Ovary (tissue), 10 donors: ENCODE measurements at places on chromosomes 3 and 15. TPM values are rescaled to one million over a fixed set of nuclear protein-coding genes. Genes with fewer than 3 reads are reported as not detected.
A peak's percentile ranks its signal among the peaks of the same experiment; 100 is the strongest.

DNA sequence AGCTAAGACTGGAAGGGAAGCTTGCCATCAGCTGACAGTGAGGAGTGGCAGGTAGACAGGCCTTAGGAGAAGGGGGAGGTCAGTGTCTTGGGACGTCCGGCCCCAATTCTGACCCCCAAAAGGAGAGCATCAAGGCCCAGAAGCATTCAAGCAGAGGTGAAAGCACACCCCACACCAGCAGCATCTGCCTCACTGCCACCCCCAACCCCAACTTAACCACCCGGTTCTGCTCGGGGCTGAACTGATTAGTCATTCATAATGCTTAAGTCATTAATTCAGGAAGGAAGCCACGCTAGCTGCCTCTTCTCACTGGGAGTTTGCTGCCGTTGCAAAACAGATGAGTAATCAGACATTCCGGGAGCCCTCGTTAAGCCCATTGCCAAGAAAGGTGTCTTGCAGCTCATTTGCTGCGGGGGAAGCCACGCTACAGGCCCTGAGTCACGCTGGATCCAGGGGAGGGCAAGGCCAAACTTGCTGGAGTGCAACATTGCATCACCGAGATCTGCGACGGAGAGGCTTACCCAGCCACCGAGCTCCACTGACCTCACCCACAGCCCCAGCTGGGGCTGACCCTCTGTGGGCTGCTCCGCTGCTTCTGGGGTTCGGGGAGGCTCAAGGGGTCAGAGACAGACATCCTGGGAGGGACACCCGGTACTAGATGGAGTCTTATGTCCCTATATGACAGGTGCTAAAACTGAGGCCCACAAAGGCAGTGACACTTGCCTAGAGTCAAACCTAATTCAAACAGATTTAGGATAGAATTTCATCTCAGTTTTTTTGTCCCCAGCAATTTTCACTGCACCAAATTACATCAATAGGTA, 46.4 kb upstream of the HES1 start:
- DNase-seq = peak; percentile 82

CCR9 gene
- not detected for total RNA-seq

- no peak for DNase-seq
Measured at GRCh38 chr3:182913889-182914288, 66.4 kb downstream of the DCUN1D1 start.

- DNase-seq = peak; percentile 83
Measured at GRCh38 chr3:49132437-49133225, at the start of gene LAMB2. TSS of gene LAMB2 (minus strand) at chr3:49133050. CDS start at chr3:49132867, 183 bp downstream.

DNA sequence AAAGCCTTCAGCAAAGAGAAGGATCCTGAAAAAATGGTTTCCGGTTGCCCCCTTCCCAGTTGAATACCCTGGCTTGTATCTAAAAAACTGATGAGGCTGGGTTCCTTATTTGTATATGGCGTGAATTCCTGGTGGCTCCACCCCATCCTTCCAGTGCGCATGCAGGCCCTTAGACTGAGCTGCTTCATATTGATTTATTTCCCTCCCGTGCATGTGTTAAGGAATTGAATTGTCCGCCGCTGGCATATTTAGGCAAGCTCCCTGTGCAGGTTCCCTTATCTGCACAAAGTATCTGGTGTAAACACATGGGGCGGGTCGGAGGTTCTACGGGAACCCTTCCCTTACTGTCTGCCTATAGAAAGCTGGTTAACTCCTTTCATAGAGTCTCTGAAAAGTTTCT, 362.4 kb downstream of the FEZF2 start:
- DNase-seq = no peak

DNA sequence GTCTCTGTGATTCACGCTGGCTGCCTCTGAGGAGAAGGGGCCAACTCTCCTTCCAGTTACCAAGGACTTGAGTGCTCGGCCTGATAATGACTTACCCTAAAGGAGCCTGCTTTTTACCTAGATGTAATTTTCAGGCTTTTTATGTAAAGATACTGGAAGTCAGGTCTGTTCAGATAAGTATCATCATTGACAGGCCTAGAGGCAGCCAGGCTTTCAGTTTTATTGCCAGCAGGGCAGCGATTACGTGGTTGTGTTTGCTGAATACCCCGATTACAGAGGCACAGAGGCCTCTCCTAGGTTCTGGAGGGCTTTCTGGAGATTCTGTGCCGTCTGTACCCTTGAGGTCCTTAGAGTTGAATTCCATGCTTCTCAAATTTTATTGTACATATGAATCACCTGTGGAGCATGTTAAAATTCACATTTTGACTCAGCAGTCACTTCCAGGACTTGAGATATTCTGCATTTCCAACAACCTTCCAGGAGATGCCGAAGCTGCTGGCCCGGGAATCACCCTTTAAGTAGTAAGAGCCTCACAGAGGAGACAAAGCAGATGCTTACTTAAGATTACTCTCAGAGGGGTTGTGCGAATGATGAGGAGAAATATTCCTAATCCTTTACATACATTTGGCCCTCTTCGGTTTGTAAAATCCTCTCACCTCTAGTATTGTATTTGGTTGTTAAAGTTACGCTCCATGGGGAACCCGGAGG, 160.1 kb upstream of the BHLHE40 start:
- no peak for DNase-seq

GRCh38 chr15:47194718-47195117, 522.6 kb upstream of the SEMA6D start:
- no peak for DNase-seq

GBE1 gene
- total RNA-seq = 26.8 TPM

DNA sequence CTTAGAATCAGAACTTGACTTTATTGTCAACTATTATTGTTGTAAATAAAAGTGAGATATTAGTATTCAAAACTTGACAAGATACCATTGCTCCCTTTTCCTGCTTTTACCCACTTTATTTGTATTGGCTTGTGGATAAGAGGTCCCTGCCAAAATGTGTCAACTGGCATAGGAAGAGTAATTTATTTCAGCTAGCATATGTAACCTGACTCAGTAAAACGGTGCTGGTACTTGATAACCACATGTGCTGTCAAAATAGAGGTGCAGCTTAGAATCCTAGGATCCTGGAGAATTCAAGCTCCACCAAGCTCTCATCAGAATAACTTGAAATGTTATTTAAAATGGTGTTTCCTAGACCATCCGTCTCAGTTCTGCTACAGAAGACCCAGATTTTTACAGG, 90.2 kb upstream of the TGFBR2 start:
- no peak for DNase-seq

GXYLT2 gene
- 51.0 TPM for total RNA-seq

KIF9 gene
- 29.4 TPM for total RNA-seq

GRCh38 chr3:13077431-13078162, 4.4 kb upstream of the IQSEC1 start:
- DNase-seq = no peak

ADCY5 gene
- 20.3 TPM for total RNA-seq

- no peak for DNase-seq
Measured at GRCh38 chr3:122946185-122946584, 81.4 kb downstream of the SEMA5B start.

- no peak for DNase-seq
Measured at GRCh38 chr15:72728821-72729220, 42.8 kb downstream of the BBS4 start.

GRCh38 chr15:82124331-82125263, 78.8 kb upstream of the MEX3B start:
- DNase-seq = no peak

GPR171 gene
- 0.46 TPM for total RNA-seq

NPRL2 gene
- total RNA-seq = 19.5 TPM

RARRES1 gene
- total RNA-seq = 125 TPM

- DNase-seq = no peak
Measured at GRCh38 chr3:154759966-154760365, 320.2 kb upstream of the MME start.

DNA sequence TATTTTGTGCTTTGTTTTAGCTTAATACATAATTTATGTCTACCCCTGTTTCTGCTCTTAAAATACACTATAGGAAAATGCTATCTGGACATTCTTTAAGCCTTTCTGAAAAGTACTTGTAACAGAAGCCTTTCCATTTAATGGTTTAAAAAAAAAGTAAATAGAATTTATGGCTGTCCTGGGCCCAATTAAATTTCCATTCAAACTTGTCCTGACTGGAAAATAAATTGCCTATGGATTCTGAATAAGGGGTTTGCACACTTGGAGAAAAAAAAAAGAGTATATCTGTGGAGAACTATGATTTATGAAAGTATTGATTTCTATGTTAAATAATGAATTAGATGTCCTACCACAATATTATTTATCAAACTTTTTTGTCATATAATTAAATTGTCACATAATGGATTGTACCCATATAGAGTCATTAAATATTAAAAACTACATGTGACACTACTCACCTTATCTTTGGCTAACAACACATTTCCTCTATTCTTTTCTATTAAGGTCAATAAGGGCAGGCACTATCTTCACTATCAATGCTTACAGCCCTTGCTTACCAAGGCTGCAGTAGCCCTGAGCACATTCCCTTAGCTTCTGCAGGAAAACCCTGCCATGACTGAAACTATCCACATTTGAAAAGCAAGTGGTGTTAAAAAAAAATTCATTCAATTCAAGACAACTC, 396.1 kb upstream of the ROBO2 start:
- no peak for DNase-seq

DNA sequence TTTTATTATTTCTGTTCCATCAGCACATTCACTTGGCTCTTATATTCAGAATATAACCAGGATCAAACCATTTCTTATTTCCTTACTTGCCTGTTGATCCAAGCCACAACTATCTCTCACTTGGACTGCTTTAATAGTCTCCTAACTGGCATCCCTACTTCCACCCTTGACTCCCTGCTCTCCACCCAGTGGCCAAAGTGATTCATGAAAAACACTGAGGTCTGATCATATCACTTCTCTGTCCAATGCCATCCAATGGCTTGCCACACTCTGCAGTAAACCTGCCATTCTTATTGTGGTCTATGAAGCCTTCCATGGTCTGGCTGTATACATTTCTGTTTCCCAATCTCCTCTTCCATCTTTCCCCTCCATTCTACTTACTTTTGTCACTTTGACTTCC, 576.1 kb downstream of the PDCD6IP start:
- DNase-seq = no peak

GRCh38 chr15:41774882-41775417, 666 bp downstream of the MAPKBP1 start:
- no peak for DNase-seq

DNA sequence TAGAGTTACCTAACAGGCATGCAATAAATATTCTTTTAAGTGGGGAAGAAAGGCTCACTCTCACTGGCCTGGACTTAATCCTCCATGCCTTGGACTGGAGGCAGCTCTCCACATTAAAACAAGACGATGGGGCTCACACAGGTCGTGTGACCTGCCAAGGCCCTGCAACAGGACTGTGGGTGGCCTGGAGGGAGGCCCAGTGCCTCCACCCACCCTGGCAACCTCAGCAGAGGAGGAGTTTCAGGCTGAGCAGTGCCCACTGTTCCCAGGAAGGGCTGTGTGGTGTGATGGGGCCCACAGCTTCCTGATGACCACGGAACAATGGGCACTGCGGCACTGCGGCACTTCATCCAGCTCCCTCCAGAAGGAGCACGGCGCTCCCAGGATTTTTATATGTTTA, 5.5 kb downstream of the UROC1 start:
- peak; percentile 21 for DNase-seq

DNA sequence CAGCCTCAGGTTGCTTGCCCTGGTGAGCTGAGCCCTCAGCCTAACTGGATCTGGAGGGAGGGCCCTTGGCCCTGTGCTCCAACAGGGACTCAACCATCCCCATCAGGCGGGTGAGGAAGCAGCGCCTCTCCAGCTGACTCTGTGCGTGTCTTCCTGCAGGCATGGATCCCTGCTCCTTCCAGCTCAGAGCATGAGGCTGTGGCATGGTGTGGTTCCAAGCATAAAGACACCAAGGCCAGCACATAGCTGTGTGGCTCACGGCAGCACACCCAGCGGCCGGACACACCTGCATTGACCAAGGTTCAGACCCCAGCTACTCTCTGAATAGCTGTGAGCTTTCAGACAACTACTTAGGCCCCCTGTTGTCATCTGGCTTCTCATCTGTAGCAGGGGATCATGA, 131.0 kb upstream of the PLXNA1 start:
- DNase-seq = no peak

DNA sequence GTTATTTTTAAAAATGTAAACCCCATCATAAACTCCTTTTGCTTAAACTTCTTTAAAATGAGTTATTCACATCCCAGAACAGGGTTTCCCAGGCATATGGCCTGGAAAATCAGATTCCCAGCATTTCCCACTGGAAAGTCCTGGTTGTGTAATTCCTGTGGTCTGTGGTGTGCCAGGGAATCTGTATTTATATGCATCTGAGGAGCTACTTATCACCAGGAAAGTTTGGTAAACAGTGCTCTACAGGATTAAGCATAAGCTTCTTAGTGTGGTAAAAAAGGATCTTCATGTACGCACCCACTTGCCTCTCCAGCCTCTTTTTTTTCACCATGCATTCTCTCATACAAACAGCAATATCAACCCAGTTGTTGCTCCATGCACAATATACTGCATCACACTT, 28.2 kb downstream of the MEIS2 start:
- no peak for DNase-seq

DNA sequence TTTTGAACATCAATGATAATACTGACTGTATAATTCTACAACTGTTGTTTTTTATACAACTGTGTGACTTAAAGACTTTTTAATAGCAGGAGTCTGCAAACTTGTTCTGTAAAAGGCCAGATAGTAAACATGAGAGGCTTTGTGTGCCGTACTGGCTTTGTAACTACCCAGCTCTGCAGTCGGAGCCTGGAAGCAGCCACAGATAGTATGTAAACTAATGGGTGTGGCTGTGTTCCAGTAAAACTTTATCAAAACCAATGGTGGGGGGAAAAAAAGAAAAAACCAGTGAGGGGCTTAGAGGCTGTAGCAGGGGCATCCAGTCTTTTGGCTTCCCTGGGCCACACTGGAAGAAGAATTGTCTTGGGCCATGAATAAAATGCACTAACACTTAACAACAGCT, 11.9 kb downstream of the ASB7 start:
- no peak for DNase-seq

ISG20 gene
- total RNA-seq = 19.4 TPM
